NCI-H1930 (cell line): ENCODE measurements at places on chromosomes 6 and 20.

- DNase-seq = no peak
These were observed 262.4 kb upstream of the MARCKS start for GRCh38 chr6:113594726-113595125.

DNA sequence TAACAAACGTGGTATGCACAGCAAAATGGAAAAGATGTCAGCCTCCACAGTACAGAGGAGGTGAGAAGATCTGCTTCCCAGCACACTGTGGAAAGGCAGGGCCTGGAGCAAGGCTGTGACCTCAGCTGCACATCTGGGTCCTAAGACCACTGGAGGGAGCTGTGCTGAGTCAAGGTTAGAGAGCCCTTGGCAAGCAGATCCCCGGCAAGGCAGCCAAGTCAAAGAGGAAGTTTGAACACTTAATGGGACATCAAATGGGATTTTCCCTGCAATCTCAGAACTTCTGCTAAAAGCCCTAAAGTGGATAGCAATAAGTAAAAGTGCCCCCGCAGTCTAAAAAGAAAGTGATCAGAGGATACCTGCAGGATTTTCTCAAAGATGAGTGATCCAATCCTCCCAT, 39.5 kb downstream of the UNC5CL start:
- no peak for DNase-seq

DNA sequence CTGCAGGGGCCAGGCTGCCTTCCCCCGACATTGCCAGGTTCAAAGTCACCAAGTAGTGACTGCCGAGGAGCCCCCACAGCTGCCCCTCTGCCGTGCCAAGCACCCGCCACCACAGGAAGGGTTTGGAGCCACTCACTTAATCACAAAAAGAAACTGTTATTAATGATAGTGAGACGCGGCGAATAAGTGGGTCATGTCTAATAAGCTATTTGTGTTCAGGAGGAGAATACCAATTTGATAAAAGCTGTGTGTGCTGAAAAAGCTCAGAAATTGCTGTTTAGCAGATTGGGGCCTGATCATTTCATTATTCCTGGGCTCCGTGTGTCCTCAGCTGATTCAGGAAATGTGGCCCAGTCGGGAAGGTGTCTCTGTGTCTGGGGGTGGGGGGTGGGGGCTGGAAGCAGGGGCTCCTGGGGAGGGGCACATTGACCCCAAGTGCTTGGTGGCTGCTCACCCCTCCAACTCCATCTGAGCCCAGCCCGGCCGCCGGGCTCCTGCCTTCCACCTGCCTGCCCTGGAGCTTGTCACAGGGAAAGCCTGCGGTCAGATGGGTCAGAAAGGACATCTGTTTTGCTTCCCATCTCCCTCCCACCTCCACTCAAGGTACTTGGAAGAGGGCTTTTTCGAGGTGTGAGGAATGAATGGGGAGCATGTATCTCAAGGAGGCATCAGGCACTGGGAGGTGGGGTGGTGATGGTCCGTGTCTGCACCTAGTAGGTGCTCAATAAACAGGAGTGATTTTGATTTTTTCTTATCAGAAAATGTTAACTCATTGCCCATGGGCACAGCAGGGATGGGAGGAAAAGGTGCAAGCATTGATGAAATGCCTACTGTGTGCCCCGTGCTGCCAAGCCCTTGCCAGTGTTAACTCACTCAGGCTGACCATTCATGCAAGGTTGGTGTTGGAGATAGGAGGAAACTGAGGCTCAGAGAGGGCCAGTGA, 3.0 kb downstream of the VSTM2L start:
- DNase-seq = no peak

DNA sequence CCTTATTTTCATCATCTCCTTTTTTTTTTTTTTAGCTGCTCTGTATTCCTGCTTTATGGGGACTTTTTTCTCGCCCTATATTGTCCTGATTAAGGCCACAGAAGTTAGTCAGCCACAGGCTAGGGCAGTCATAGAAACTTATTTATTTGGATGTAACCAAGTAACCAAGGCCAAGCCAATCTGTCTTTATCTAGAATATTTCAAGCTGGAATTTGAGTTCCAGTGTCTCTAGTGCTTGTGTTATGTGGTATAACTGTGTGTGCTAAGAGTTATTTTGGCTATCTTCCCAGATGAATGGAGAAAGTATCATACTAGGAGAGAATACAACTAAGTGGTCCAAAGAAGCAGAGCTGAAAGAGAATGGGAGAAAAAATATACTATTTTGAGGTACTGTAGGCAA, 751.5 kb downstream of the CBLN4 start:
- DNase-seq = no peak

GRCh38 chr6:97029552-97029951, 105.0 kb downstream of the KLHL32 start:
- DNase-seq = peak; percentile 59

- peak; percentile 53 for DNase-seq
These were observed 73.2 kb downstream of the LY86 start for GRCh38 chr6:6661684-6662083.

DNA sequence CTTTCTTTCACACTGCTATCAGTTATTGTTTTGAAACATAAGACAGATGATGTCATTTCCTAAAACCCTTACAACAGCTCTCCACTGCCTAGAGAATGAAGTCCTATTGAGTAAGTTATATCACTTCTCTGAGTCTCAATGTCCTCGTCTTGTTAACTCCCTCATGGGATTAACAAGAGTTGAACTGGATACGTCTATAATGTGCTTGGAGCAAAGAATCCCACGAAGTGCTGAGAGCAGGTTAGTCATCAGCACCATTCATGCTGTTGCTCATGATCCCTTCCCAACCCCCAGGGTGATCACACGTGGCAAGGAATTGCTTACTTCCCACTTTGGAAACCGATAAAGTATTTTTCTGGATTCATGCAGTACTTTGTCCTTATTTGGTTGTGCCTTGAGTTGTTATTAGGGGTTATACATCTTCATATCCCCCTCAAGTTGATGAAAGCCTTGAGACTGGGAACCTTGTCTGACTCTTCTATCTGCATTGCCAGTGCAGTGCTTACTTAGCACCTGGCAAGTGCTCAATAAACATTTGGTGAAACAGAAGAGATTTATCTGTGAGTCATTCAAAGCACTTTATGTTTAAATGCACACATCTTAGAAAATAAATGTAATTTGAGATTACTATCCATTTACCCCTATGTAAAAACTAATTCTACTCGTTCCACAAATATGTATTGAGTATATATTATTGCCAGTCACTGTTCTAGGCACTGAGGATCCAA, 487.5 kb downstream of the EPM2A start:
- no peak for DNase-seq

DNA sequence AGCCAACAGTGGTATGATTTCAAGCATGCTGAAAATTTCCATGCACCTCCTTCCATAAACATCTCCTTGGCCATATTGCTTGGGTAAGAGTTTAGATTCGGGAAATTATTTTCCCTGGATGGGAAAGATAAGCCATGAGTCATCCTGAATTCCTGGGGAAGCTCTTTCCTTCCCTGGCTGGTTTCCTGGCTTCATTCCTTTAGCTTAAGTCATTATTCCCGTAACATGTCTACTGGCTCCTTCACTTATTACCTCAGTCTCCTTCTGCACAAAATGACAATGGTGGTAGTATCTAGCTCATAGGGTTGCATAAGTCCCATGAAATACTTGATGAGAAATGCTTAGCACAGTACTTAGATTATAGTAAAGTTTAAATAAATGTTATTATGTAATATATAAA, 27.6 kb downstream of the TINAG start:
- no peak for DNase-seq

GRCh38 chr20:33689973-33690372, 3.8 kb upstream of the E2F1 start:
- no peak for DNase-seq

GRCh38 chr6:41922154-41922553, 855 bp downstream of the BYSL start:
- no peak for DNase-seq

DNA sequence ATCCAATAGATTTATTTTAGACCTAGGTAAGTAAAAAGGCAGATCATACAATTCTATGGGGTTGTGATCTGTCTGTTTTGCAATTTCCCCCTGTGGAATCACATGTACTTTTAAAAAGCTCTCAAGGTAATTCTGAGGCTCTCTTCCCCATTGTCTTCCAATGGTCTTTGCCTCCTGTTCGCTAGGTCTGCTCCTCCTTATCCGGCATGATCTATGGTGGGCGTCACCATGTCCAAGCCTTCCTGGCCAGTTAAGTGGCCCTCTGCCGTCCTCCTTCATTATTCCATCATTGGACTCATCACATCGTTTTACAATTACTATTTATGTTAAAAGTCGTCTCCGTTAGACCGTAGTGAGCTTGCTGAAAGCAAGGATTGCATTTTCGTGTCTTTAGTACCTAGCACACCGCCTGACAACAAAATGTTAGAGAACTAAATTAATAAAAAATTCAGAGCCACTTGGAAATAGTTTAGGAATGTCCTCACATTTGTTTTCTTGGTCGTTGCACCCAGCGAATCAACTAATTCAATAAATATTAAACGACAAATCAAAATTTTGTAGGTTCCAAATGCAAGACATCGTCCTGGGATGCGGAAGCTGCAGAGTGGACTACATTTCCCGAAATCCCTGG, 2.2 kb upstream of the STXBP5 start:
- peak; percentile 9 for DNase-seq

- DNase-seq = no peak
These were observed 2.1 kb downstream of the STX11 start for GRCh38 chr6:144152334-144152900.

- no peak for DNase-seq
These were observed 1.2 kb downstream of the IRF4 start for GRCh38 chr6:392441-393390.

DNA sequence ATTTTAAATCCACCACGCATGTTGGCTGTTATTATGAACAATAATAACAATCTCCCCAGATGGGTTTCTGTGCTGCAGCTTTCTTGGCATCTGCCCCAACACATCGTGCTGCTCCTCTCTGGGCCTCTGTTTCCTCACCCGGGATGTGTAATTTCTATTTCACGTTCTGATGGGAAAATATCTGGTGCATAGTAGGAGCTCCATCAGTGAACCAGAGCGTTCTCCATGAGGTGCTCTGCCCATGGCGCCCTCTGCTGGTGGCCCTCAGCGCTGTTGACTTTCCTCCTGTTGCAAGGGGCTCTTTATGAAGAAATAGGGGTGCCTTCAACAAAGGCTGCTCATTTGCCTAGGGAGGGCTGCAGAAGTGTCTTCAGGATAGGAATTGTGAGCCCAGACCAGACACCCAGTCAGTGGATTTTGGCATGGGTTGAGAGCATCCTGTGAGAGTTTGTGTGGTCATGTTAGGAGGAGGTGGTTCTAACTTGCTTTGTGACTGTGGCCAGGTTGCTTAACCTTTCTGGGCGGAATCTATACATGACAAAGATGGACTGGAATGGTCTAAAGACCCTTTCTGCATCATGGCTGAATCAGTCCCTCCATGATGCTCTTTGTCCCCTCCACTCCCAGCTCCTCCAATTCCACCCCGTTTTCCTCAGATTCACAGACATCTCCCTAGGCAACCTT, 8.1 kb downstream of the SCRT2 start:
- no peak for DNase-seq

- peak; percentile 71 for DNase-seq
These were observed 4.3 kb upstream of the RIPK1 start for GRCh38 chr6:3063733-3064700.

DNA sequence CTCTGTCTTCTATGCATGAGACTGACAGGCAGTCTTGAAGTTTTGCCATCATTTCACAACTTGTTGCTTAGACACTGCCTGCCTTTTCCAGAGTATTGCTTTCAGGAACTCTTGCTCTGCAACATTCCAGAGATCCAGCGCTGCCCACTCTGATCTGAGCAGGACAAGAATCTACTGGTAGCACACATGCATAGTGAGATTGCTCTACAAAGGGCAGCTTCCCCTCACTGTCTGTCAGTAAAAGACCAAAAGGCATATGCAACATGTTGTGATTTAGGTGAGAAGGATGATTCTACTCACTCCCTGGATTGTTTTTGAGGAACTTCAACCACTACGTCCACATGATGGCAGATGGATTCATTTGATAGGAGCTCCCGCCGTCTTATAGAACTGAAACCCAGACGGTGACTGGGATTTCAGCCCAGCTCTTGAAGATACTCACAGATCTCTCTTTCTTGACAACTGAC, 259.1 kb downstream of the ARID1B start:
- no peak for DNase-seq
